Skeletal muscle cell (primary cell): ENCODE measurements at places on chromosomes 2 and 18.
A peak's percentile ranks its signal among the peaks of the same experiment; 100 is the strongest.

DNA sequence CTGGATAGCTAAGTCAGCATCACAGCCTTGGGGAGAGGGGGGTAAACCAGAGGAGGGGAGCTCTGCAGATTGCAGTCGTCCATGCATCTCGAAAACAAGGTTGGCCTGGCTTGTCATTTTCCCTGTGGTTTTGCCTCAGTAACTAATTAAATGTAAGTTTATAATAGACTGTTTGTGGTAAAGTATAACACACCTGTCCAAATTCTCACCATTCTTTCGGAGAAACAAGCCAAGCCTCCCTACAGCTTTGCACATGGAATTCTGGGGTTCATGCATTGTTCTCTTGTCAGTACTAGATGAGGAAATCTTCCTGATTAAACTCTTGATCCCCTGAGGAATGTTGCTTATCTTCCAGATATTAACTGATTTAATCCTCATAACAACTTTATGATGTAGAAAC lies 1065.2 kb upstream of the FAM98A start:
- no peak for DNase-seq

DNA sequence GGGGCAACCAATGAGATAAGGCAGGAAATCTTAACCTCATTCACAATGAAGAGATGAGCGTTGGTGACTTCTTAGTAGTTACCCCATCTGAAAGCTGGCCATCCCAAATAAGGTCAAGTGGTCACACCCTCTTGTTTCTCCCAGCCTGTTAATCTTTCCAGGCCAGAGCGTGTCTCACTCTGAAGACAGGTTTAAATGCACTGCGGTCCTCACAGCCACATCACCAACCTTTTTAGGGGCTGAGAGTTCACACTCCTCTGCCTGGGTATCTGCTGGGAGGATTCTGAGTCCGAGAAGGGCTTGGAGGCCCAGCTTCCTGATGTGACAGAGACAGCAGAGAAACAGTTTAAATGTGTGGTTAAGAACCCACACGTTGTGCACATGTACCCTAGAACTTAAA lies 13.3 kb upstream of the CNGA3 start:
- no peak for DNase-seq

DNA sequence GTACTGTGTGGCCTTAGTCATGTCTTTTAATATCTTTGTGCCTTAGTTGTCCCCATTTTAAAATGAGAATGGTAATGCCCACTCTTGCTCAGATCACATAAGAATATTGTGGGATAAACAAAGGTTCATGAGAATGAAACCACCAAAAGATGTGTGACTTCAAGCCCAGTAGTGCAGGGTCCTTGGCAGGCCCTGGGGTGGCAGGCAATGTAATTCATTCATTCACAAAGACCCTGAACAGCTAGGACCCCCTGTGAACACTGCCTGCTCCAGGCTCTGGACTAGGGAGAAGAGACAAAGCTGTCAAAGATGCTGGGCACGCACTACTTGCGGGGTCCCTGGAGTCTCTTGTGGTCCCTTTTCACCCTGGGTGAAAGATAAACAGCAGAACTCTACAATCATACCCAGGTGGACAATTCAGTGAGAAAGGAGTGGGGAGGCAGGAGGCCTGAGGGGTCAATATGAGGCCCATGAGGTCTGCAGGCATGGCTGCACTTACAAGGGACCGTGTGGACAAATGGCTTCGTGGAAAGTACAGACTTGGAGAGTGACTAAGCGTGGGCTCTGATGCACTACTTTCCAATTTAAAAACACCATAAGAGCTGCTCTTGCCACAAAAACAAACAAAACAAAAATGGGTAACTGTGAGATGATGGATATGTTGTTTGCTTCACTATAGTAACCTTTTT lies 136.1 kb downstream of the SMAD7 start:
- no peak for DNase-seq

- DNase-seq: no peak
Measured at GRCh38 chr2:190984595-190984994, 29.4 kb downstream of the STAT1 start.

DNA sequence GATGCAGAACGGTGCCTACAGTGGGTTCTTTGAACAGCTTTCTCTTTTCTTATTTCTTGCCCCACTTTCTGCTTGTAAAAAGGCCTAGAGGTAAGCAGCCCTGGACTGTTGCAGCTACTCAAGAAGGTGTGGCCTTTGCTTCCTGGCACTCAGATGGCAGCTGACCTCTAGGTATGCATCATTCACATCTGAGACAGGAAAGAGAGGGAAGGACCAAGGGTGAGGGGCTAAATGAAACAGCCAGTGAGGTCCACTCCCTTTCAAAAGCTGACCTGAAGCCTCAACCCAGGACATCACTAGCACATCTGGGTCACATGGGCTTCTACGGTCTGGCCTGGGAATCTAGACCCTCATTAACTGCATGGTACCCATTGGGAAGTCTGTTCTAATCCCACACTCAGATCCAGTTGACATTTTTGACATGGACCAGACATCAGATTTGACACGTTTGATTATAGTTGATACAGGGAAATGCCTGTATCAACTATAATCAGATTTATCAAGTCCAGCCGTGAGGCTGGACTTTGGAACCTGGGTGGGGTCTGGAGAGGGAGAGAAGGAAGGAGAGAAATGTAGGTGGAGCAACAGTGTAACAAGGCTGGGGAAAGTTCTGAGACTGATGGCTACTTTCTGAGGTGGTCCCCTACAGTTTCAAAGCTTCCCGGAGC lies 60.2 kb downstream of the E2F6 start:
- DNase-seq: no peak

DNA sequence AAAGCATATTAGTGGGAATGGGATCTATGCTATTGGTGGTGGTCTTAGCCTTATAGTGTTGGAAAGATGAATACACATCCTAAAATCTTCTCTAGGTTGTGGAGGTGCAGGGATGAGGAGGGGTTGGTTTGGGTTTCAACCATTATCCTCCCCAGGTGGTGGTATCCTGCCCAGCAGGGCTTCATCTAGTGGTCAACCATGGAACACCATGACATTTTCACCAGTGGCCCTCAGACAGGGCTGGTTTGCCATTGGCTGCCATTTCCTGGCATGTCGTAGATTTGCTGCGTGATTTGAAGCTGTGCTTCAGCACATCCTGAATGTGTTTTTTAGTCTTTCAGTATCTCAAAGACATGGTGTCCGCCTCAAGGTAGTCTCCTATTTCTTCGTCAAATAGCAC lies 391.2 kb upstream of the HNRNPA3 start:
- DNase-seq: no peak

- DNase-seq: no peak
Measured at GRCh38 chr2:102033750-102034682, 42.3 kb downstream of the IL1R2 start.

DNA sequence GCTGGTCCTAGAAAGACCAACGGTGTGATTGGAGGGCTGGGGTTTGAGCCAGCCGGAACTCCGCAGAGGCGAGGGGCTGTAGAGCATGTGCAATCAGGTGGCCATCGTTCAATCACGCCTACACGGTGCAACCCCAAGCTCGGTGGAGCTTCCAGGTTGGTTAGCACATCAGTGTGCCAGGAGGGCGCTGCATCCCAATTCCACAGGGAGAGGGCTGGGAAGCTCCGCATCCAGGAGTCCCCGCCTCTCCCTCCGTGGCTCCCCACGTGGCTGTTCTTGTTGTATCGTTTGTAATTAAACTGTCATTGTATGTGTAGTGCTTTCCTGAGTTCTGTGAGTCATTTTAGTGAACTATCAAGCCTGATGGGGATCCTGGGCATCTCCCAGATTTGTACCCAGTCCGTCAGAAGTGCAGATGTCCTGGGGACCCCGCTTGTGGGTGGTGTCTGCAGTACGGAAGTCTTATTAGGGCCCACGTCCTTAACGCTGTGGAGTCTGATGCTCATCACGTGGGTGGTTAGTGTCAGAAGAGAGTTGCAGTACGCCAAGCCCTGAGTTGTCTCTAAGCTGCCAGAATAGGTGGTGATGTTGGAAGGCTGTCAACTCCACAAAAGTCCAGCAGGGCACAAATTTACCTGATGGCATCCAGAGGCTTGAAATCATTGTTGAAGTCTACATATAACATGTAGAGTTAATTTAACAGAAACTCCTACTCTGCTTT lies 20.6 kb upstream of the AMMECR1L start:
- no peak for DNase-seq

GRCh38 chr2:205482399-205483081 lies 199.8 kb upstream of the NRP2 start:
- DNase-seq: no peak

DNA sequence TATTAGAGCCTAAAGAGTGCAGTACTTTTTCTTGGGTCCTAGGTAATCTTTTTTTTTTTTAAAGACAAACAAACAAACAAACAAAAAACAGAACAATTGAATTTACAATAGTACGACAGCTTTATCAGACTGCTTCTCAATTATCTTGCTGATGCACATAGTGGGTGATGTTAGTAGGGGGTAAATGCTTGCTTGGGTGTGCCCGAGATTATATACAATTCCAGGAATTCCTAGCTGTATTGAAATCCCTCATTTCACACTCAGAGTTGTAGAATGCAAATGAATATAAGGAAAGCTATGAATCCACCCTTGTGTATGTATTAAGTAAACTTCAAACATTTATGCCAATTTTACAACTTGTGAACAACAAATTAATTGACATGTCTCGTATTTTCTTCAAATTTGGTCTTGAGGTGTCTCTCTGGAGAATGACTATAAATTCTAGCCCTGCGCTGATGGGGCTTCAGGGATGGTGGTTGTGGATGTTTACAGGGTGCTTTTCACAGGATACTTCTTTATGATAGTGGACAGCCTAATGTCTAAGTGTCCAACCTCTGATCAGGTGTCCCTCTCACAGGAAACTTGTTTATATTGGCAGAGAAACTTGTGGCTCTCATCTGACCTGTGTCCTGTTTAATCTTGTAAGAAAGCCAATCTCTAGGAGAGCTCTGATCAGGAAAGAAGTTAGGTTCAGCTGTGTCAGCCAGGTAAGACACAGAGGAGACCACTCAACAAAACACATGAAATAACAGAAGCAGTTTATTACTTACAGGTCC lies 61.9 kb upstream of the SLC39A10 start:
- DNase-seq: no peak

DNA sequence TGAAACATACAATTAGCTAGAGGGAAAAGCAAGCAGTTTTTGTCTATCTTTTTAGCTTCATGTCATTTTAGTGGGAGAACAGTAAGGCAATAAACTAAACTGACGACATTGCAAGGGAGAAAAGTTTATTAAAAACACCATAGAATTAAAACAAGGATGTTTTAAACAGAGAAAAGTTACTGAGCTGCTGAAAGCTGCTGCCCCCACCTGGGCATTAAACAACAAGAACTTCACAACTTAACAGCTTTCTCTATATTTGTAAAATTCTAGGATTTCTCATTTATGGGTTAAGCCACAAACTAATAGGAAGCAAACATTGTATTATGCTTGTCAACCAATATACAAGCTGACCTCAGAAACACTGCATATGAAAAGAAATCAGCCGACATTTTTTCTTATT lies 289.2 kb downstream of the ERBB4 start:
- peak; percentile 7 for DNase-seq

DNA sequence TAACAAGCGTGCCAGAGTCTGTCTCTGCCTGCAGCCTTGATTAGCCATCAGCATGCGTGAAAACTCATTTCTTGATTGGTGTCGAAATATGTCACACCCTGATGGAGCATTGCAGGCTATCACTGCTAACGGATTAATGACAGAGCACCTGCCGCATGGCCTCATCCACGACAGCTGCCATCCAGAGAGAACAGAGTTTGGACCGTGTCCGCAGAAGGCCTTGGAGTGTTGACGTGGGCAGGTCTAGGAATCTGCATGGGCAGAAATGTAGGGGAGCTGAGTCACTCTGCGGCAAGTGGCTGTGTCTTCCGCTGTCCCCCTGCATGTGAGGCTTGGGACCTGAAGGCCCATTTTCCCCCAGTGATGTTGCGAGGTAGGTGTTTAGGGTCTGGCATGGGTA lies 43.0 kb downstream of the KLHL29 start:
- no peak for DNase-seq
